Activated CD8-positive, alpha-beta memory T cell treated with anti-CD3 and anti-CD28 coated beads for 4 hours (primary cell): ENCODE measurements at places on chromosomes 7 and 10.

- DNase-seq, result no peak
Observed at GRCh38 chr7:67631476-67631875, 634.8 kb downstream of the TYW1 start.

GRCh38 chr7:15368653-15369052 is 193.2 kb downstream of the AGMO start:
- no peak for DNase-seq

DNA sequence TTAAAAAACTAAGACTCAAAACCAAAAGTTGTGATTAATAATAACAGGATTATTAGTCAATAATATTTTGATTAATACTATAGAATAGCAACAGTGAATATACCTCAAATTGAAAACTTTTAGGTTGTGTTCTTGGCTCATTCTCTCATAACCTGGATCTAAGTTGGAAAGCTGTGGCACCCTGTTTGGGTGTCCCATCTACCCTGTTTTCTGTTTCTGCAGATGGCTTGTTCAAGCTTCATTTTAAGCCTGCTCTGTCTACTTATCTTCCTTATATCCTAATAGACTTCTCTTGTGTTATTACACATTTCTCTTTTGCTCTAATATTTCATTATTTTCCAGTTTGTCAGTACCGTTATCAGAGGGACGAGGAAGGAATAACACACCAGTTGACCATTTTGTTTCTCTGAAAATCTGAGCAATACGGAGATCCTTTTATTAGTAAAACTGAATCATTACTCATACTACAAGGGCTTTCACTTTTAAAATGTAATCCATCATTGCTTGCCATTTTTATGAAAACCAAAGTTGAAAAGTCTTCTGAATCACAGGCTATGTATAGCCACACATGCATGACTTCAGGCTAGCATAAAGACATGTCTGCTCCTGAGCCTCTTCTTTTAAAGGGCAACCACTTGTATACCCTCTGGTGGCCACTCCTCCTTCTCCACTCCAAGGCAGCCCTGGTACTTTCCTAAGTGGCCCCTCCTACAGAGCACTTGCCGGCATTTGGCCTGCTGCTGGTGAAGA is 22.3 kb downstream of the COX15 start:
- no peak for DNase-seq

- no peak for DNase-seq
Observed at GRCh38 chr10:75466886-75467285, 35.5 kb downstream of the LRMDA start.
